A549 treated with AZD2906 at 1 μM for 4 hours (cell line): ENCODE measurements at places on chromosomes 16 and 17. TPM values are rescaled to one million over a fixed set of nuclear protein-coding genes. Genes with fewer than 3 reads are reported as not detected.

DNAH3 gene
- total RNA-seq: 0.13 to 0.15 TPM (median 0.14 TPM) in 5 replicates

GNGT2 gene
- total RNA-seq: 0.42 to 1.00 TPM (median 0.94 TPM) in 5 replicates

RNF222 gene
- not detected in 5 replicates for total RNA-seq

IRX3 gene
- total RNA-seq: 4.8 to 7.4 TPM (median 6.6 TPM) in 5 replicates

DHRS7C gene
- total RNA-seq: not detected in 5 replicates

MYCBPAP gene
- 0.35 to 0.89 TPM (median 0.54 TPM) in 5 replicates for total RNA-seq

COTL1 gene
- total RNA-seq: 402 to 538 TPM (median 488 TPM) in 5 replicates

ZNF778 gene
- 9.3 to 12.7 TPM (median 10.4 TPM) in 5 replicates for total RNA-seq

KRTAP4-9 gene
- total RNA-seq: not detected in 5 replicates

KREMEN2 gene
- total RNA-seq: 1.4 to 2.0 TPM (median 1.8 TPM) in 5 replicates

FMNL1 gene
- 25.4 to 32.3 TPM (median 31.9 TPM) in 5 replicates for total RNA-seq

OR1A1 gene
- not detected in 5 replicates for total RNA-seq

ZNF205 gene
- 11.6 to 15.6 TPM (median 14.9 TPM) in 5 replicates for total RNA-seq

ARL5C gene
- total RNA-seq: not detected in 5 replicates

PTX4 gene
- 0.03 TPM in 1 of 5 replicates, not detected in the others for total RNA-seq

AIPL1 gene
- not detected in 5 replicates for total RNA-seq

MT1G gene
- total RNA-seq: not detected in 5 replicates

G6PC1 gene
- total RNA-seq: 0.02 to 0.04 TPM (median 0.03 TPM) in 3 of 5 replicates, not detected in the others

CHAD gene
- total RNA-seq: not detected in 5 replicates

NME4 gene
- total RNA-seq: 264 to 457 TPM (median 451 TPM) in 5 replicates

WSCD1 gene
- 1.5 to 3.6 TPM (median 3.3 TPM) in 5 replicates for total RNA-seq

SPATA32 gene
- total RNA-seq: 0.08 to 0.15 TPM (median 0.11 TPM) in 4 of 5 replicates, not detected in the other

CLEC18C gene
- 0.05 to 0.11 TPM (median 0.08 TPM) in 4 of 5 replicates, not detected in the other for total RNA-seq

OTOA gene
- 0.06 to 0.10 TPM (median 0.06 TPM) in 4 of 5 replicates, not detected in the other for total RNA-seq

TBC1D26 gene
- total RNA-seq: not detected in 5 replicates

SLC5A11 gene
- 0.25 to 0.40 TPM (median 0.31 TPM) in 5 replicates for total RNA-seq

KRT34 gene
- total RNA-seq: 0.23 to 0.61 TPM (median 0.42 TPM) in 5 replicates

CTRL gene
- 1.2 to 1.9 TPM (median 1.5 TPM) in 5 replicates for total RNA-seq

CA5A gene
- total RNA-seq: not detected in 5 replicates

ABCC6 gene
- 0.72 to 1.4 TPM (median 0.80 TPM) in 5 replicates for total RNA-seq

HSD17B1 gene
- total RNA-seq: 0.95 to 1.8 TPM (median 1.5 TPM) in 5 replicates

VAC14 gene
- total RNA-seq: 29.7 to 35.4 TPM (median 33.7 TPM) in 5 replicates

C16orf74 gene
- total RNA-seq: 9.1 to 17.7 TPM (median 15.5 TPM) in 5 replicates

CNTROB gene
- total RNA-seq: 37.9 to 48.3 TPM (median 41.6 TPM) in 5 replicates

SYNGR3 gene
- total RNA-seq: 5.0 to 9.3 TPM (median 8.2 TPM) in 5 replicates

PLEKHG4 gene
- total RNA-seq: 12.1 to 14.0 TPM (median 13.6 TPM) in 5 replicates

GPRC5B gene
- 36.5 to 44.6 TPM (median 41.3 TPM) in 5 replicates for total RNA-seq

ADCY9 gene
- 6.9 to 7.9 TPM (median 7.3 TPM) in 5 replicates for total RNA-seq

PCGF2 gene
- 32.8 to 60.3 TPM (median 58.9 TPM) in 5 replicates for total RNA-seq

FAM83G gene
- total RNA-seq: 30.4 to 39.4 TPM (median 34.4 TPM) in 5 replicates

TMEM92 gene
- total RNA-seq: 14.3 to 19.6 TPM (median 17.0 TPM) in 5 replicates

PDILT gene
- total RNA-seq: not detected in 5 replicates

ACSM3 gene
- total RNA-seq: 2.9 to 3.6 TPM (median 3.0 TPM) in 5 replicates

CCL8 gene
- not detected in 5 replicates for total RNA-seq

ICAM2 gene
- total RNA-seq: 0.07 to 0.18 TPM (median 0.09 TPM) in 4 of 5 replicates, not detected in the other

NPIPA3 gene
- total RNA-seq: 0.37 to 2.0 TPM (median 1.1 TPM) in 5 replicates

PRKCB gene
- 0.14 to 0.28 TPM (median 0.17 TPM) in 5 replicates for total RNA-seq

C1QL1 gene
- total RNA-seq: 15.1 to 35.0 TPM (median 30.3 TPM) in 5 replicates

TRIM25 gene
- total RNA-seq: 50.7 to 62.6 TPM (median 54.7 TPM) in 5 replicates
